ENCODE measurements at places on chromosomes 7 and 10.

GRCh38 chr10:47354900-47355299 is 6.7 kb downstream of the RBP3 start:
- DNase-seq: no peak

DNA sequence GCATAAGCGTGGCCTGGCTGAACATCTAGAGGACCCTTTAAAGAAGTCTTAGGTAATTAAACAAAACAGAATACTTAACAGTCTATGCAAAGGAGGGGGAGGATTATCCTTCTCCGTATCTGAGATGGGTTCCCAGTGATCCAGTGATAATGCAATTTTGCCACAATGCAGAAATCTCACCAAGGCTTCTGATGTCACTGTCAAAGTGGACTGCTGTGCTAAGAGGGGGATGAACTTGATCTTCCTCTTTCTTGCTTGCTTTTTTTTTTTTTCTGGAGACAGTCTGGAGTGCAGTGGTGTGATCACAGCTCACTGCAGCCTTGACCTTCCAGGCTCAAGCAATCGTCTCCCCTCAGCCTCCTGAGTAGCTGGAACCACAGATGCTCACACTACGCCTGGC is 30.8 kb downstream of the GATA3 start:
- DNase-seq: no peak

- no peak for DNase-seq
These were observed 29.1 kb upstream of the TRUB1 start for GRCh38 chr10:114908896-114909295.

GRCh38 chr7:55427800-55428199 is 62.7 kb downstream of the LANCL2 start:
- DNase-seq: no peak

DNA sequence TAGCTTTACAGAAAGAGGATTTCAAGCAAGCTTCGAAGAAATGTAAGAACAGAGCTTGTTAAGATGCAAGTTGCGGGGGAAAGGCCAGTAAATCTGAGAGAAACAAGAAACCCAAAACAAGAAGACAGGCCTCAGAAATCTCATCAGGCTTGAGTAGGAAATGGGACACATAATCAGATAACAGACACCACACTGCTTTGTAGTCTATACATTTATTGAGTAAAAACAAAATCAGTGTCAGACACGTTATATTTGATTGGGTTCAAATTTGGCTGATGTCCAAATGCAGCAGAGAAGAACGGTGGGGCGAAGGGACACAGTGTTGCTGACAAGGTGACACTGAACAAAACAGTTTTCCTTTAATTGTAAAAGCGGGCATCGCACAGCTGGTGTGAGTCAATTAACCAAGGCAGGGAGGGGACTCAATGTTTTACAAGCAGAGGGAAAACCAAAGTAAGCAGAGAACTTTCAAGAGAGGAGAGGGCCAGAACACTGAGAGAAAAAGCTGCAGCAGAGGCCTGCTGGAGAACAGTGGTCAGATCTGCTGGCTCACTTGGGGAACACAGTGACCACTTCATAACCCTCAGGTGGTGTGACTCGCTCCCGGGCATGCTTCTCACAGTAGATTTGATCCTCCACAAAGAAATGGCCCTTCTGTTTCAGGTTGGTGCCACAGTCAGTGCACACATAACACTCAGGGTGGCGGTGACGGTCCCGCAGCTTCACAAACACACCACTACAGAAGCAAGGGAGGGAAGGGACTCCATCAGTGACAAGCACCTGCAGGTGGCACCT is 43.5 kb downstream of the ACSM6 start:
- no peak for DNase-seq

DNA sequence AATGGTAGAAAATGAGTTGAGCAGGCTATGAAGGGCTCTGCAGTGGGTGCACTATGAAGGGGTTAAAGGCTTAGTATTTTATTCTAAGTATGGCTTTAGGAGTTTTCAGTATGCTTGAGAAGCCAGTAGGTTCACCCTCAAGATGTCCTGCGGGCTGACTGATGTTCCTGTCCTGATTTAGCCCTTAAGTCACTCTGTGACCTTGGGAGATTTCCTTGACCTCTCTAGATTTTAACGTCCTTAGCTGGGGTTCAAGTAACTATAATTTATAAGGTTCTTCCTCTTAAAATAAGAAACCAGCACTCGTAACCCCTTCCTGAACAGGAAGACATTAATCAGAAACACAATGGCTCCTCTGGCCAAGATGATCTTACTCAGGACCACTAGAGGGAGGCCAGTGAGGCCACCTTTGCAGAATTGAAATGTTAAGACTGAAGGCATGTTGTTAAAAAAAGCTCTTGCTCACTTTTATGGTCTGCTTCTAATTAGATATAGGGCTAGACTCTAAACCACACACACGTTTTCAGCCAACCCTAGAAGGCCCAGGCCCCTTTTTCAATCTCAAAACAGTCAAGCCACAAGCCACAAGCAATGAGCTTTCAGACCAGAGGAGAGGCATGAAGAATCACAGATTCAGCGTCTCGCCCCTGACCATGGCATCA is 41.9 kb downstream of the CDK1 start:
- DNase-seq: no peak

DNA sequence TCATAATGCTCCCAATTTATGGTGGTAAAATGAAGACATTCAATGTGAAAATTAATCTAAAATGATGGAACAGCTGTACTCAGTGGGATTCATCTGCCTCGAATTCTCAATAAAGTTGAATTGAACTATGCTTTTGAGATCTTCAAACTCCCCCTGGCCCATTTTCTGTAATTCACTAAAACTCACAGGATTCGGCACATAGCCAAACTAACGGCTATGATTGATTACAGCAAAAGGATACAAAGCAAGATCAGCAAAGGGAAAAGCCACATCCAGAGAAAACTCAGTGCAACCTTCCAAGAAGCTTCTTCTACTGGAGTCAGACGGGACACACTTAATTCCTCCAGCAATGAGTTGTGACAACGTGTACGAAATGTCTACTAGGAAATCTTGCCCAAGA is 307.5 kb downstream of the CNTNAP2 start:
- DNase-seq: no peak

- DNase-seq: no peak
These were observed 7.3 kb downstream of the MAFK start for GRCh38 chr7:1537535-1538412.

- DNase-seq: no peak
These were observed 91.2 kb upstream of the PARD3 start for GRCh38 chr10:34906067-34906965.

GRCh38 chr10:101141616-101142532 is 10.8 kb downstream of the TLX1 start:
- DNase-seq: peak; percentile 86

GRCh38 chr7:36684954-36685353 is 39.3 kb downstream of the AOAH start:
- DNase-seq: no peak

- no peak for DNase-seq
These were observed 1005.3 kb upstream of the POT1 start for GRCh38 chr7:125934955-125935354.

DNA sequence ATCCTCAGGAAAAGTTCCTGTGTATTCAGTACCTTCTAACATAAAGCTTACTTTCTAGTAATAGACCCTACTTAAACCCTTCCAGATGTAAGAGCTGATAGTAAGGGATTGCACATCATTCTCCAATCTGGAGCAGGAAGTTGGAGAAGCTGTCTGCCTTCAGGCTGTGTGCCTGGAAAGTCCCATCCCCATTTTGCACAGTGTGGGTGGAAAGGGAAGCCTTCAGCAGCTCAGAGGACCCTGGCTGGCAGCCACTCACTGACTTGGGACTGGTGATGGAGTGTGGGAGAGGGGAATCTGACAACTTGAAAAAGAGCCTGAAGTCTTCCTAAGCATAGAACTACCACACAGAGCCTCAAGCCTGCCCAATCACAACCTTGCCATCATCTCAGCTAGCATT is 164.1 kb upstream of the ADO start:
- no peak for DNase-seq

- DNase-seq: no peak
These were observed 65.5 kb downstream of the ARMC3 start for GRCh38 chr10:22993314-22993713.

- no peak for DNase-seq
These were observed 160.0 kb upstream of the PCDH15 start for GRCh38 chr10:54961040-54961439.

DNA sequence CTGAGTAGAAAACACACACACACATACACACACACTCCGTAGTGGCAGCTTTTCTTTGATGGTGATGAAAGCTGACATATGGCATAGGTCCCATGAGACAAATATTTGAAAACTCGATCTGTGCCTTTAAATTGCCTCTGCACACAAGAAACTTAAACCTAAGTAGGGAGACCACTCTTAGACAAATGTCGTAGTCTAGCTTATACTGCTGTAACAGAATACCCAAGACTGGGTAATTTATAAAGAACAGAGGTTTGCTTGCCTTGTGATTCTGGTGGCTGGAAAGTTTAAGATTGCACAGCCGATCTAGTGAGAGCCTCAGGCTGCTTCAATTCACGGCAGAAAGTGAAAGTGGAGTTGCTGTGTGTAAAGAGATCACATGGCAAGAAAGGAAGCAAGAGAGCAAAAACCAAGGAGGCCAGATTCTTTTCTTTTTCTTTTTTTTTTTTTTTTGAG is 489.4 kb upstream of the SORCS1 start:
- no peak for DNase-seq

DNA sequence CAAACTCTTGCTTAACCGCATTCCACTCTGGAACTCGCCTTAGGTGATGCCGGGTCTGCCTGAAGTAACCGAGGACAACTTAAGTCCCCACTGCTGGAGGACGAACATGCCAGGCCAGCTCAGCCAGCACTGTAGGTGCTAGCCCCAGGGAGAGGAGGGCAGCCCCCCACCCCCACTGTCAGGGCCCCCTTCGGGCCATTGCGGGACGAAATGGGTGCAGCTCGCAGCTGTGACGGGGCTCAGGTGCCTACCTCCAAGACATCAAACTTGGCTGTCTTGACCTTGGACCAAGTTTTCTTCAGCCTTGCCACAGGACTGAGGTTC is 60.4 kb downstream of the CSGALNACT2 start:
- no peak for DNase-seq
